ENCODE measurements at places on chromosomes 12 and 14.
A peak's percentile ranks its signal among the peaks of the same experiment; 100 is the strongest.

DNA sequence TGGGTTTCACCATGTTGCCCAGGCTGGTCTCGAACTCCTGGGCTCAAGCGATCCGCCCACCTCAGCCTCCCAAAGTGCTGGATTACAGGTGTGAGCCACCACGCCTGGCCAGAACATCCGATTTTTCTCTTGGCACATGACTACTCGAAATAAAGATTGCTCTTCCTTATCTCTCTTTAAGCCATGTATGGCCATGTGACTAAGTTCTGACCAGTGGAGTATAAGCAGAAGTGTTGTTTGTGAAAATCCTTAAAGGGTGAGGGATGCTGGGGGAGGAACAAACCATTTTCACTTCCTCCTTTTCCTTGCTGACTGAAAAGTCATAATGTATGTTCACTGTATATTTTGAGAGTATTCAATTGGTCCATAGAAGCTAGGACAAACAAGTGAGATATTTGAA lies 50.7 kb upstream of the ATF7IP start:
- DNase-seq, result no peak

GRCh38 chr14:49008363-49008762 lies 577.8 kb downstream of the RPS29 start:
- DNase-seq, result no peak

DNA sequence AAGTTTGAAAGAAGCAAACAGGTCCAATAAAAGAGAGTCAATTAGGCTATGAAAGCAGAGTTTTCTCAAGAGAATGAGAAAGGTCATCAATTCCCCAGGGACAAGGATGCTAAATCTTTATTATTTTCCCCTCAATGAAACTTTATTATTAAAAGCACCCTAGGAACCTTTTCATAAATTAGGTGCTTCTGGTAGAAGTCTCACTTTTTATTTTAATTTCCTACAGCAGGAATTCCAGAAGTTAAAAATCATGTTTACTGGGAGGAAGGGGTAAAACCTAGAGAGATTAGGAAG lies 223.2 kb upstream of the SOX5 start:
- DNase-seq, result no peak

GRCh38 chr14:30518867-30519560 lies 39.9 kb upstream of the G2E3 start:
- DNase-seq, result no peak

DNA sequence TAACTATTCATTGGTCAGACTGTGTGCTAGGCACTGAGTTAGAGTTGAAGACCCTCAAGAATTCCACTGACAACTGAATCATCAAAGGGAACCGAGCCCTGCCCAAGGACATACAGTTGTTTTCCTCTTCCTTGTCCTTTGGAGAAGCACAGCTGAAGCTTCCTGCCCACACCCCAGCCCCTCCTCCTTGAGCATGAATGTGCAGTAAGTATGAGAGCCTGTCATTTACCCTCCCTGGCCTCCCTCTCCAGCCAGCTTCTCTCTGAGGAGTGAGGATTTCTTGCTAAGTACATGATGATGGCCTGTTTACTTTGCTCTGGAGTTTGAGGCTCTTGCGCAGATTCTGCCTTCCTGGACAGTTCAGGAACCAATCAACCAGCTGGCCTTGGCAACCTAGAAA lies 235.2 kb downstream of the CACNA1C start:
- peak; percentile 8 for DNase-seq

DNA sequence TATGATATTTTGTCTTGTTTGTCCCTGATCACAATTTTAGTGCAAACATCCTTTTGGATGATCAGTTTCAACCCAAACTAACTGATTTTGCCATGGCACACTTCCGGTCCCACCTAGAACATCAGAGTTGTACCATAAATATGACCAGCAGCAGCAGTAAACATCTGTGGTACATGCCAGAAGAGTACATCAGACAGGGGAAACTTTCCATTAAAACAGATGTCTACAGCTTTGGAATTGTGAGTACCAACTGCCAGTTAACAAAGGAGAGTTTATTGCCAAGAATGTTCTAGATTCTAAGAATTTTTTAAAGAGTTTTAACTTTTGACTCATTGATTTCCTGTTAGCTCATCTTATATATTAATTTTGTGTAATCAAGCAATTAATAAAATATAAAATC lies 55.4 kb downstream of the IRAK3 start:
- no peak for DNase-seq

- DNase-seq, result no peak
These were observed 13.9 kb downstream of the KRT7 start for GRCh38 chr12:52246720-52247621.

GRCh38 chr14:105879867-105880561 lies 353.6 kb downstream of the TMEM121 start:
- peak; percentile 45 for DNase-seq

DNA sequence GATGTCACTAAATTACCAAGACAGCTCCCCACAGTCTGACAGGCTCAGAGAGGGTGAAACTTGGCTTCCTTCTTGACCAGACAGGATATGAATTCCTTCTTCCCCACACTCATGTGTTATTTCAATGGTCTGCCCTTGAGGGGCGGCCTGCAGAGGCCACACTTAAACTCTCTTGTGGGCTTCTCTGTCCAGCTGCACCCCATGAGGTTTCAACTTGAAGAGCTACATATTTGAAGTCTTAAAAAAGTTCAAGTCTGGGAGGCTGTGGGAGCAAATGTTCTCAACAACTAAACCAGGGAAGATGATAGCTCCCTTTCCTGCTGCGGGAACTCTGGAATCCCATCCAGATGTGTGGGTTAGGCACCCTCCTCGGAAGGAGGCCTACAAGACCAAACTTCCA lies 98.3 kb downstream of the TTC7B start:
- no peak for DNase-seq

DNA sequence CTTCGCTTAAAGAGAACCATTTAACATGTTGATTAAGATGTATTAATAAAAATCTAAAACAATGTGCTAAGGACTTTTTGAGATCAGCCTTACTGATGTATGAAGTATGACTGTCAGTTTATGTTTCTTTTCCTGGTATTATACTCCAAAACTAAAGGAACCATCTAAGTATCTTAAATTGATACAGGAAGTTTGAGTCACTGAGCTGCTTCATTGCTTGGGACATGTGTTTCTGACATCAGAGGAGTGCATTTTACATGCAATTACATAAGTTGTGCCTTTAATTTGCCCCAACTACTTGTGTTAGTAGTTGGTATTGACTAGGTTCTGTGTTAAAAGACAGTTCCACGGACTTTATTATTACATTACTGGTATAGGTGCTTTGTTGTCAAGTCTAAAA lies 50.9 kb downstream of the PROX2 start:
- DNase-seq, result no peak

- no peak for DNase-seq
These were observed 117.4 kb downstream of the DAD1 start for GRCh38 chr14:22471545-22472121.

DNA sequence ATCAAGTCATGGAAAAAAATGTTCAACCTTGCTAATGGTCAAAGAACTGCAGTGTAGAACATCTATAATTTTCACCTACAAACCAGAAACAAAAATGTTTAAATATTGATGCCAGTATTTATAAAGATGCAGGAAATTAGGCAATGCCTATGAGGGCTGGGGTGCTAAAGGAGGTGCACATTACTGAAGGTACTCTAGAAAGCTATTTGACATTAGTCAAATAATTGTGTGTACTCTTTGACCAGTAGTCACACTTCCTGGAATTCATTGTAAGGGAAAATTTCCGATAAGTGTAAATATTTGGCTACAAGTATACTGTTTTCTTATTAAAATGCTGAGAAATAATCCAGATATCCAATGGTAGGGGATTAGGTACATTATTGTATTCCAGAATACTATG lies 36.4 kb upstream of the HDAC7 start:
- no peak for DNase-seq

GRCh38 chr12:93302331-93303229 lies 75.1 kb upstream of the NUDT4 start:
- no peak for DNase-seq

DNA sequence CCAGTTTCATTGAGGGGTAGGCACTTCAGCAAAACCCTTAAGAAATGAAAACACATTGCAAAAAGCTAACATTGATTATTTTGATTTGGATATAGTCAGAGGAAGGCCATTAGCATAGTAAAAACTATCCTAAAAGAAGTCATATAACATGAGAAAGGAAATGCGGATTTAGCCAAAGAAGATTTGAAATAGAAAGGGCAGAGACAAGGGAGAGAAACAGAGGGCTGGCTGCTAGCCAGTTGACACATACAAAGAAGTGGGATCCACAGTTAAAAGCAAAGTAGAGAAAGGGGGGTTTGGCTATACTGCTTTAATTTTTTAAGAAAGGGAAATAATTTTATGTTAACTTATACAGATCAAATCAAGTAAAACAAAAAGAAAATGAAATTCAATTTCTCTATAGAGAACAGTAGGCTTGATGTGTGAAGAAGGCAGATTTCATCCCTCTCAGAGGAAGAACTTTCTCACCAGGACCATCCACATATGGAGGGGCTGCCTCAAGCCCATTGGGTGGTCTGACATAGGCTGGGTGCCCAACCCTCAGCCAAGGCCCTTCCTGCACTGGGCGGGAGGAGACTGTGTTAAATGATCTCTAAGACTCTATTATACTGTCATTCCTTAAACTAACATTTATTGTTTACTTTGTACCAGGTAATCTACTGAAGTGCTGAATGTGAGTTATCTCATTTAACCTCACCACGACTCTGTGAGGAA lies 420.3 kb downstream of the CCDC91 start:
- no peak for DNase-seq

GRCh38 chr12:1217191-1217949 lies 226.3 kb downstream of the ERC1 start:
- no peak for DNase-seq

- DNase-seq, result no peak
These were observed 91.9 kb downstream of the DAD1 start for GRCh38 chr14:22497144-22497423.

DNA sequence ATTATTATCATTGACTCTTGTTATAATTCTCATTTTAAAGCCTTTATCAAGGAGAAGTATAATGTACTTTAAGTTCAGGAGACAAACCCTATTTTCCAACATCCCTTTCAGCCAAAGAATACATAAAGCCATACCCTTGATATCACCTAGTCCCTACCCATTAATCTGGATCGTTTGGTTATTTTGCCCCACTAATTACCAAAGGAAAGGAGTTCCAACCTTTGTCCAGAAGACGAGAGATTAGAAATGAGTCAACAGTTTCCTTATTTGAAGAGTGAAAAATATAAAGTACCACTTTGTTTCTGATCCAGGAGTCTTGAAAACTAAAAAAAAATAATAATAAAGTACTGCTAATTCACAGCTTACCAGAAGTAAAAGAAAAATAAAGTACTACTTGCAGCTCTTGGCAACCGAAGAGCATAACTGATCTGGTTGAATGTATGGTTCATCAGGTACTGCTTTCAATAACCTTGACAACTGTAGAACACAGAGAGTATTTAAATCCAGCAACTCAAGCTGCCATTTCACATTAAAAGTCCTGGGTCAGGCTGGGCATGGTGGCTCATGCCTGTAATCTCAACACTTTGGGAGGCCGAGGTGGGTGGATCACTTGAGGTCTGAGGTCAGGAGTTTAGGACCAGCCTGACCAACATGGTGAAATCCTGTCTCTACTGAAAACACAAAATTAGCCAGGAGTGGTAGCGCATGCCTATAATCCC lies 33.7 kb downstream of the LIMA1 start:
- no peak for DNase-seq

GRCh38 chr14:79528828-79529416 lies 682.4 kb downstream of the DIO2 start:
- no peak for DNase-seq

DNA sequence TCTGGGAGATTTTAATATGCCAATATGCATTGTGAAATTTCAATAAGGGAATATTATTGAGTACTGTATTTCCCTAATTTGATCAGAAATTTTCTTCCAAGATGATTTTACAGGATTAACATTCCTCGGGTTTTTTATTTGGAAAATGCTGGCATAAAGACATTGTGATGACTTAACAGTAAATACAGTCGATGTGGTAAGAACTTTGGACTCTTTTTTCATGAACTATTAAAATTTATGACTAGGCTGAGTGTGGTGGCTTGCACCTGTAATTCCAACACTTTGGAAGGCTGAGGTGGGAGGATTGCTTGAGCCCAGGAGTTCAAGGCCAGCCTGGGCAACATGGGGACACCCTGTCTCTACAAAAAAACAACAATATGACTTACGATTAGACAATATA lies 197.1 kb upstream of the RASSF8 start:
- DNase-seq, result no peak

DNA sequence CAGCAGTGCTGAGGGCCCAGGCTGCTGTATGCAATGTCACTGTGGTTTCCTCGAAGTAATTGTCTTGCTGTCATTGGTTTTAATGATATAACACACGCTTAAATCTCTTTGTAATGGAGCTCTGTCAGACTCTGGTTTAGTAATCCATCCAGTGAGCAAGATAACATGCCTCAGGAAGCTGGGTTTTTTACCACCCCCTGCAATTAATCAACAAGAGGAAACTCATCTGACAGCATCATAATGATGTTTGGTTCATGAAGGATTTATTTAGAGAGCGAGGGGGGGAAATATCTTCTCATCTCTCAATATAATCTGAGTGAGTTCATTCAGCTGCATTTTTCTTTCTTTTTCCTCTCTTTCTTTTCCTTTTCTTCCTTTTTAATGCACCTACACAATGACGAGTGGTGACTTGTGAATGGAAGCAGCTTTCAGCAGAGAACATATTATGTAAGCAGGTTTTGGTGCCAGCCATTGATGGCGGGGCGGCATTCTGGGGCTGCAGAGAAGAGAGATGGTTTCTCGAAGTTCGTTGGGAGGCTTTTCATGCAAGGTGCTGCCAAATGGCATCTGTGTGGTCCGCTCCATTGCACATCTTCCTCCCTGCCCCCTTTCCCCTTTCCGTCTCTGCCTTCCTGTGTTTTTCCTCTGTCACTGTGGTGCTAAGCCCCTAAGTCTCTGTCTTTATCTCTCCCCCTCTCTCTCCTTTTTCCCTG lies 6.7 kb downstream of the RPH3A start:
- no peak for DNase-seq

DNA sequence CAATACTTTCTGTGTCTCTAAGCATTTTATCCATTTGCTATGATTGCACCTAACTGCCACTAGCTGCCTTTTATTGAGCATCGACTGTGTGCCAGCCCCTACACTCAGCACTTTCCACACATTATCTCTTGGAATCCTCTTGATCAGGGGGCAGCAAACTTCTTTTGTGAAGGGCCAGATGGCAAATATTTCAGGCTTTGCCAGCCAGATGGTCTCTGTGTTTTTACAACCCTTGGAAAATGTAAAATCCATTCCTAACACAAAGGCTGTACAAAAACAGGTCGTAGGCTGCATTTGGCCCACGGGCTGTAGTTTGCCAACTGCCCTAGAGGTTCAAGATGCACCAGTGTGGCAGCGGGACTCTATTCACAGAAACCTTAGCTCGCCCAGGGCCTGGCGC lies 19.5 kb downstream of the FOXN4 start:
- no peak for DNase-seq

GRCh38 chr14:30355431-30355913 lies 203.5 kb upstream of the G2E3 start:
- no peak for DNase-seq

GRCh38 chr14:102646615-102647014 lies 54.2 kb downstream of the RCOR1 start:
- DNase-seq, result no peak

- DNase-seq, result no peak
These were observed 108.5 kb downstream of the SLC38A1 start for GRCh38 chr12:46160101-46160980.

GRCh38 chr14:76830556-76830955 lies 4.3 kb downstream of the LRRC74A start:
- no peak for DNase-seq

GRCh38 chr12:68203460-68203875 lies 22.1 kb downstream of the IL26 start:
- no peak for DNase-seq

- DNase-seq, result no peak
These were observed 209.6 kb downstream of the EMP1 start for GRCh38 chr12:13405961-13406703.
